ENCODE measurements at places on chromosomes 5 and 9. TPM values are rescaled to one million over a fixed set of nuclear protein-coding genes. Genes with fewer than 3 reads are reported as not detected.
A peak's percentile ranks its signal among the peaks of the same experiment; 100 is the strongest.

The SLC45A2 gene
- 0.46 TPM for polyA plus RNA-seq

DNA sequence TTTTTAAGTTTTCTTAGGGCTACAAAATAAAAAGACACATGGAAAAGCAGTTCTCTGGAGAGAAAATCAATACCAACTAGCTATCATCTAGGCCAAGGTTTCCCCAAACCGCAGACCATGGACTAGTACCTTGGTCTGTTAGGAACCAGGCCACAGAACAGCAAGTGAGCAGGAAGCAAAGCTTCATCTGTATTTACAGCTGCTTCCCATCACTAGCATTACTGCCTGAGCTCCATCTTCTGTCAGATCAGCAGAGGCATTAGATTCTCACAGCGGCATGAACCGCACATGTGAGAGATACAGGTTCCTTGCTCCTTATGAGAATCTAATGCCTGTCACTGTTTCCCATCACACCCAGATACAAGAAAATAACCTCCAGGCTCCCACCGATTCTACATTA, 1907.6 kb upstream of the ACO1 start:
- DNase-seq, result peak; percentile 4

The CKMT2 gene
- polyA plus RNA-seq, result 7.2 TPM

DNA sequence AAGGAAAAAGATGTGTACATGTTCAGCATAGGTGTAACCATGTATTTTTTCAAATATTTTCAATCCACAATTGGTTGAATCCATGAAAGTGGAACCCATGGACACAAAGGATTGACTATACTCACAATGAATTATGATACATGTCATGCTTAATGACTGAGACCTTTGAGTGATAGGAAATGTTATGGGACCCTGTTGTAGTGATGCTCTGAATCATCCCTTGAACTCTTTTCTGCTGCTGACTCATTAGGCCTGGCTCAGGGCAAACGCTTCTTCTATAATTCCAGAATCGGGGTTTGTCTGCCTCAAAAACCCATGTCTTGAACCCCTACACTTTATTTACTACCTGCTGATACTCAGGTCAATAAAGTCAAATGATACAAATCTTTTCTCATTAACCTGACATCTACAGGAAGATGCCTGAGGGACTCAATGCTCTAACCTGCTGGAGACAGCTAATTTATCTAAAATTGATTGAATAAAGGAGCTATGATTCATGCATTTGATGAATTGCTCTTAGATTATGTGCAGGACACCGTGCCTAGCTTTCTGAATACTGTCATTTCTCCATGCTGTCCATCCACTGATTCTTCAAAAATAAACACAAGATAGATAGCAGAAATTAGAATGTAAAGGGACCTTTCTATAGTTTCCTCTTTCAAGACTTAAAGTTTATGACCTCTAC, 260.1 kb downstream of the PRELID2 start:
- DNase-seq, result no peak

The GPX3 gene
- 25.5 TPM for polyA plus RNA-seq

The FGF1 gene
- polyA plus RNA-seq, result 30.0 TPM

- no peak for DNase-seq
These were observed 40.7 kb downstream of the HRH2 start for GRCh38 chr5:175698401-175699115.

GRCh38 chr5:137398154-137398553, 101.0 kb downstream of the SPOCK1 start:
- no peak for DNase-seq

GRCh38 chr5:78269088-78269703, 25.3 kb downstream of the AP3B1 start:
- no peak for DNase-seq

DNA sequence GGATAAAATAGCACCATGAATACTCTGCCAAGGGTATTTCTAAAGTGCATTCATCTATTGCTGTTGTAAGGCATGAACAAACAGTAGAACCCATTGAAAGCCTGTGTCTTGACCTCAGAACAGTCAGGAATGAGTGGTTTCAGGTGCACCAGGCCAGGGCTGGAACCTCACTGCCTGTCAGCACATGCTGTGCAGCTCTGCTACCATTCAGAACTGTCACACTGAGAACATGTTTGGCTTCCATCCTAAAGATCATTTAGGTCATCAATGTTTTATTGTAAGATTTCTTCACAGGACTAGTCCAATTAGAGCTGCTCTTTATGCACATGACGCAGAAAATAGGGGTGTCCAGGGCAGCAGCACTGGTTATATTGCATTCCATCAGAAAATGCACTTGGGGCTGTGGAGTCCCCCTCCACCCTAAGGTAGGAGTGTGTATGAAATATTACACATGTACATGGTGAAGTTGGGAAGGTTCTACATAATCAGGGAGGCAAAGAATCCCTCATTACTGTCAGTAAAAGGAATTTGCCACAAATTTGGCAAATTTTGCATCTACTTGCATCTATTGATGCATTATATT, 408.0 kb downstream of the CTNND2 start:
- no peak for DNase-seq

- peak; percentile 58 for DNase-seq
These were observed 9.4 kb upstream of the GABRA6 start for GRCh38 chr5:161676103-161676502.

DNA sequence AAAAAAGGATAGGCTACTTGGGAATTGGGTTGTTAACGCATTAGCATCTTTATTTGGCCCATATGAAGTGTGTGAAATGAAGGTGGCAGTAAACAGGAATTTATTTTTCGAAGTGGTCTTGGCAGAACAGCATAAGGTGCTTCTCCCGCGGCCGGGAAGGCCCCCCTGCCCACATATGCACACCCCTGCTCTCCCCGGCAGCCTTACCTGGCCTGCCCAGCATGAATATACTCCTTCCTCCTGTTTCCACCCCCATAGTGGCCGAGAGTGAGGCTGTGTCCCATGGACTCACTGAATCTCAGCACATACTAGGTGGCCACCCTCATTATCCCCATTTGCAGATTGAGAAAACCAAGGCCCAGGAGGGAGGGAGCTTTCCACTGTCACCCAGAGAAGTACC, 54.0 kb upstream of the OLFM1 start:
- DNase-seq, result no peak

The BARHL1 gene
- polyA plus RNA-seq, result 3.3 TPM

GRCh38 chr5:141840280-141840812, 37.9 kb downstream of the PCDH1 start:
- DNase-seq, result no peak

DNA sequence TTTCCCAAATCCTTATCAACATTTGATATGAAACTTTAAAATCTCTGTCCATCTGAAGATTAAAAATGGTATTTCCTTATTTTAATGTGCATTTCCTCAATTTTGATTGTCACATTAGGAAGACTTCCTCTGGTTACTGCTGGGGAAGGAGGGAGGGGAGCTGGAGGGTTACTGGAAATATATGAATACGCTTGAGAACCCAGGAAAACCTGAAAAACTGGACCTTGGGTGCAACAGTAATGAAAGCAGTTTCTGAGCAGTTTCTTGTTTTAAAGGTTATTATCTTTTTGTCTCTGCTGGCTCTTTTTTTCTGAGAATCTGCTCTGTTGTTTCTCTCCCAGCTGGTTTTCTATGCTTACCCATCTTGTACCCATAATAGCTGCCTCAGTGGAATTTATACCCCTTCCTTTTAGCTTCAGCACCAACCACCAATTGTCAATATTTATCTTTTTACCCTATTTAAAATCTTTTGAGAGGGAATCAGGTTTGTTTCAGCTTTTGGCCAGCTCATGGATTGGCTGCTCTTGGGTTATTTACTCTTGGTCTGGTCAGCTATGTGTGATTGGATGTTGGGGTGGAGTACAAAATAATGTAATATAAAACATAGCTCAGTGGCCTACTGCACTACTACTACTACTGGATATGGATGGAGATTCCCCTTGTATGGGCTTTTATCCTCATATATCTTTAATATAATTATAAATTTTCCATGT, 67.4 kb downstream of the UNC13B start:
- no peak for DNase-seq

The ZDHHC11 gene
- 17.8 TPM for polyA plus RNA-seq

DNA sequence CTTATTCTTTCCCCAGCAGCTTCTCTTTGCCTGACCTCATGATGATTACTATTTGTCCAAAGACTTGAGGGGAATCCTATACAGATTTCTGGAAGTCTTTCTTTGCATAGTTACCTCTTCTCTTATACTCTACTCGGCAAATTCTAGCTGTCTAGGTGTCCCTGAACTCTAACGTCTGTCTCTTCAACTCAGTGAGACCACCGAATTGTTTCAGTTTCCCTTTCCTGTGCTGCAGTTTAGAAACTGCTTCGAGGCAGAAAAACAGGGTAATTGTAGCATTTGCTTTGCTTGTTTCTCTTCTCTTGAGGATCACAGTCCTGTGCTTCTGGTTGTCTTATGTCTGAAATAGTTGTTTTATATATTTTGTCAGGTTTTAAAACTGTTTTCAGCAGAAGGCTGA, 14.8 kb downstream of the LVRN start:
- no peak for DNase-seq

DNA sequence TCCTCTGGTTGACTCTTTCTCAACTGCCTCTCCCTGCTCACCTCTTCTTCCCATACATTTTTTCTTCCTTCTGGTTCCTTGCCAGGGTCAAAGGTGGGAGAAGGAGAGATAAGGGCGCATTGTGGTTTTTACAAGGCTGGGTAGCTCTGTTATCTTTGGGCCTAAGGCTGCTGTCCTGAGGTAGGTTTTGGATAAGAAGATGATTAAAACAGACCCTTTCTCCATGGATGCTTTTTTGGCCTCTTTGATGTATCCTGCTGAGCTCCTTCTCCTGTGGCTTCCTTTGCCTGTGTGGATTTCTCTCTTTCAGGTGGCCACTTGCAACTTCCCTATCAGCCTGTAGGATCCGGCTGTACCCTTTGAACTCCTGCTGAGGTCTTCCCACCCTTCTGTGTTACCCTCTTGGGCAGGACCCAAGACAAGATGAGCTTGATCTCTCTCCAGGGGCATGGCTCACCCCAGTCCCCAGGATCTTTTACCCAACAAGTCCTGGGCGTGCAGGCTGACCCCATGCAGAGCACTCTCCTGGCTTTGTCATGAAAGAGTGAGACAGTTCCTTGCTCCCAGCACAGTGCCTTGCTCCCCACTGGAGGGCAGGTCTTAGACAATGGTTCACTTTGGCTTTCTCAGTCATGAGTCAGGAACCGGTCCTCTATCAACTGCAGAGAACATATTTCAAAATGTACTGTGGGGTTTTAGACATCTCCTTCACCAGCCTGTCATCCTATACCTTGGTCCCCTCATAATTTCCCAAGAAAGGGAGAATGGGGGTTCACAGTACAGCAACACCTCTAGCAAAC, 197.9 kb downstream of the TLE4 start:
- no peak for DNase-seq

GRCh38 chr5:94473936-94474335, 144.5 kb downstream of the KIAA0825 start:
- no peak for DNase-seq

The SLC6A19 gene
- polyA plus RNA-seq, result 0.22 TPM

The PRR16 gene
- polyA plus RNA-seq, result 3.2 TPM

- peak; percentile 71 for DNase-seq
These were observed 81.9 kb downstream of the GPR21 start for GRCh38 chr9:123115146-123115913.

The ADAMTS19 gene
- 1.6 TPM for polyA plus RNA-seq

DNA sequence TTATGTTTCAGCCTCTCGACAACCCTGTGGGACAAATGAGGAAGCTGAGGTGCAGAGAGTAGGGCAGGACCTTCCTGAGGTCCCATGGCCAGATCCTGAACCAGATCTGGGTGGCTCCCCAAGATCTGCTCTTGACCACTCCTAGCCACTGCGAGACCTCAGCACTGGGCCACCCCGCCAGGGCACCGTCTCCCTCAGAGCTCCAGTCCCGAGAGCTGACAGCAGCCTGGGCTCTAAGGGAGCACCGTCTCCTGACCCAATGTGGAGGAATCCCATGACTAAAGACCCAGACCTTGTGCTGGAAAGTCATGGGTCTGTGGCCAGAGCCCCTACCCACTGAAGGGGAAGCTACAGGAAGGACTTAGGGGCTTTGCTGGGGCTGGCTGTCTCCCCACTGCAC, 4.5 kb upstream of the LMX1B start:
- no peak for DNase-seq

- DNase-seq, result peak; percentile 65
These were observed 2.3 kb downstream of the HAPLN1 start for GRCh38 chr5:83718195-83718825.
